ENCODE measurements at places on chromosomes 2 and 18.

GRCh38 chr2:24206242-24206641 is 31.4 kb downstream of the FAM228A start:
- DNase-seq, result no peak

GRCh38 chr2:88350331-88351248 is 101.9 kb downstream of the FOXI3 start:
- peak; percentile 73 for DNase-seq

DNA sequence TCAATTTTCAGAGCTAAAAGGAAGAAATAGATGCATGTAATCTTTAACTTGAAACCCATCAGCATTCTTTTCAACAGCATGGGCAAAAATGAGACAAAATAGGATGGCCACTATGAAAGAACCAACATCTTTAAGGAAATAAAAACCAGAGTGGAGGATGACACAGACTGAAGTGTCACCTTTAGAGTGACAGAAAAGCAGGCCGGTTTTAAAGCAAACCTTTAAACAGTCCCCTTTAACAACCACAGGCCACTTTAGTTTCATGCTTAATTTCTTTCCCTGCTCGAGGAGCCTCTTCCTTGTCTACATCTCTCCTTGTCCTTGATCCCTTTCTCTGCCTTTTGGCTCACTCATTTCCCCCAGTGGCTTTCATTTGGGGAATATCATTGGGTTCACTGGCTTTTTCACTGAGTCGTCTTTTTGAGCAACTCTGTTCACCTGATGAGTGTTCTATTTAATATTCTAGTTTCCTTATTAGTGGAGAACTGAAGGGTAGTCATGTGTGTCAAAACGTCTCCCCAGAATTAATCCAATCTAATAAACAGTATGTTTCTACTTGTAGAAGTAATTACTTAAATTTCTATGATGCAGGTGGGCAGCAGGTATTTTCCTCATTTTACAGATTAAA is 72.5 kb downstream of the DOCK10 start:
- DNase-seq, result no peak

- DNase-seq, result no peak
These were observed 217.2 kb downstream of the LDLRAD4 start for GRCh38 chr18:13435586-13436333.

DNA sequence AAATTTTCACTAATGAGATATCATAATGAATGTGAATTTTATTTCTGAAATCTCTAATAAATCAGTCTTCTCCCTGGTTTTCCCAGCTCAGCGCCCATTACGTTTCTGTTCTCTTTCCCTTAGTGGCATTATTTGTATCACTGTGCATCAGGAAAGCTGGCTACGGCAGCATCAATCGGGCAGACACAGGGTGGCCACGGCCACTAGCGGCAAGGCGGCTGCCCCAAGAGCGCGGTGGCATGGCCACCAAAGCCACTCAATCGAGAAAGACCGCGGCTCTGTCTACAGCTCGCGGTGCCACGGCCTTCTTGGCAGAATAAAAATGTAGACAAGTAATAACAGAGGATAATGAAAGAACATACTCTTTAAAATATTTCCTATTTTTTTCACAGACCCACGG is 168.0 kb downstream of the RPIA start:
- no peak for DNase-seq

- DNase-seq, result no peak
These were observed 35.9 kb downstream of the EPC2 start for GRCh38 chr2:148680462-148680861.

DNA sequence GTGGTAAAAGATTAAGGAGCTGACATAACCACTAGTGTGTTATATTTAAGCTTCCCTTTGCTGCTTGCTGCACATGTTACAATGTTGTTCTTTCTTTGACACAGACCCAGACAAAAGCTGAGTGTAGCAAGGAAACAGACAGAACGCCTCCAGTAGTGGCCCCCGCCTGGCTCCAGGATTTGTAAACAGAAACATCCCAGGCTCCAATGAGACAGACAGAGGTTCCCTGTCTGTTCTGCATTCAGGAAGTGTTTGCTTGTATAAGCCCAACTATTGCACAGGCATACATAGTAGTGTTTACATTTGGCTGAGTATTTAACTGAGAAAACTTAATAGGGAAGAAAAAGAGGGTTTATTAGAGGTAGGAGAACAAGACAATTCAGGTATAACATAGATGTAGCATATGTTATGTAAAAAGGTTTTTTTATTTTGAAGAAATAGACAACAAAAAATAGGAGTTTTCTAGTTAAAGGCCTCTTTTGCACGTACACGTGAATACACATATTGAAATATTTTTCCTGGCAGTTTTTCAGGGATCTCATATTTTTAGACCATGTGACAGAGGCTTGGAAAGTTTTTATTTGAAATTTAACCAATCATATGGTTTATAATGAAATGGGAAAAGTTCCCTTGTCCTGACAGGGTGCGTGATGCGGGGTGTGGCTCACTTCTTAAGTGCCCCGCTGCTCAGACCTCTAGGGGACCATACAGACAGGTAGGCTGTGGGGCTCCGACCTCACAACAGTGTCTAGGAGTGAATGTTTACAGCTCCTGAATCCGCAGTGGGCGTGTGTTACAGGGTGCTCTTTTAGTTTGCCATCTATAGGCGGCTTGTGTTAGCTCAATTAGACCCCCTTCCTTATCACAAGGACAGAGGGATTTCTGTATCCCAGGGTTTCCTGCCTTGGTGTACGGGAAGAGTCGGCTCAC is 118.4 kb downstream of the BMPR2 start:
- DNase-seq, result no peak

DNA sequence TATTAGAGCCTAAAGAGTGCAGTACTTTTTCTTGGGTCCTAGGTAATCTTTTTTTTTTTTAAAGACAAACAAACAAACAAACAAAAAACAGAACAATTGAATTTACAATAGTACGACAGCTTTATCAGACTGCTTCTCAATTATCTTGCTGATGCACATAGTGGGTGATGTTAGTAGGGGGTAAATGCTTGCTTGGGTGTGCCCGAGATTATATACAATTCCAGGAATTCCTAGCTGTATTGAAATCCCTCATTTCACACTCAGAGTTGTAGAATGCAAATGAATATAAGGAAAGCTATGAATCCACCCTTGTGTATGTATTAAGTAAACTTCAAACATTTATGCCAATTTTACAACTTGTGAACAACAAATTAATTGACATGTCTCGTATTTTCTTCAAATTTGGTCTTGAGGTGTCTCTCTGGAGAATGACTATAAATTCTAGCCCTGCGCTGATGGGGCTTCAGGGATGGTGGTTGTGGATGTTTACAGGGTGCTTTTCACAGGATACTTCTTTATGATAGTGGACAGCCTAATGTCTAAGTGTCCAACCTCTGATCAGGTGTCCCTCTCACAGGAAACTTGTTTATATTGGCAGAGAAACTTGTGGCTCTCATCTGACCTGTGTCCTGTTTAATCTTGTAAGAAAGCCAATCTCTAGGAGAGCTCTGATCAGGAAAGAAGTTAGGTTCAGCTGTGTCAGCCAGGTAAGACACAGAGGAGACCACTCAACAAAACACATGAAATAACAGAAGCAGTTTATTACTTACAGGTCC is 61.9 kb upstream of the SLC39A10 start:
- DNase-seq, result no peak

DNA sequence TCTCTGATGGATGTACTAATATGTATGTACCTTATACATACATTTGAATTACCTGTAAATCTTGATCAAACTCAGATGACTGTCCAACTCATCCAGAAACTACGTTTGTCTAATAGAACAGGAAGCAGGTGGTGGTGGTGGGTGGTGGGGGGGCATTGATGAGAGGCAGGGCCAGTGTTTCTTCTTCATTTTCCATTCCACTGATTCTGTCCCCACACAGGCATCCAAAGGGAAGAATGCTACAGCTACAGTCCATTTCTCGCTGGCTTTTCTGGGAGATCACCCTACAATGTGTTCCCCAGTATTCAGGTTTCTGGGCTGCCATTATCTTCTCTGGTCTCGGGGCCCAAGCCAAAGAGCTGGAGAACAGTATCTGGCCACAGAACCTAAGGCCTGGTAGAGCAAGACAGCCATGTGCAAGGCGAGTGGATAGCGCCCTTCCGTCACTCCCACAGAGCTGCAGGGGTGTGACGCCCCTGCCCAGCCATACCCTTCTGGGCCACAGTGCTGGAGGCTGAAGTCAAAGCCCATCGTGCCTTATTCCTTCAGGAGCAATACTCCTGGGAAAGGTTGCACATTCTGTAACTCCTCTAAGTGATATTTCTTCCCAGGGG is 54.5 kb downstream of the BCL11A start:
- no peak for DNase-seq

- no peak for DNase-seq
These were observed 40.4 kb upstream of the FAM124B start for GRCh38 chr2:224442071-224442967.
